ENCODE measurements at places on chromosomes 2 and 18.

DNA sequence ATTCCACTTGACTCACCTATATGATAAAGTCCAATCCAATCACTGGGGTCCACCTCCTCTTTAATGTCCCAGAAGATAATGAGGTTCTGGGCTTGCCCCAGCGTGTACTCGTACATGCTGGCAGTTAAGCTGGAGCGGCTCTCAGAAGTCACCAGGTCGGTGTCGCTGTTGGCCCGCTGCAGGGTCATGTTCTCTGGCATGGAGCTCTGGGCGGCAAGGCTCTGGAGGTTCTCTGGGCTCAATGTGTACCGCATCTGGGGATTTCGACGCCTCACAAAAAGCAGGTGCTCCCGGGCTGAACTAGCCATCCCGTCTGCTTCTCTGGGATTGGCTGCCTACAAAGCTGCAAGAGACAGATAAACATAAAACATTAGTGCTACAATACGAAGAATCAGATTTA, 206.4 kb upstream of the CCDC150 start:
- no peak for DNase-seq

- DNase-seq, result no peak
Observed at GRCh38 chr18:50334546-50335152, 40.2 kb upstream of the SKA1 start.

- DNase-seq, result no peak
Observed at GRCh38 chr2:67772216-67773170, 290.3 kb downstream of the C1D start.

DNA sequence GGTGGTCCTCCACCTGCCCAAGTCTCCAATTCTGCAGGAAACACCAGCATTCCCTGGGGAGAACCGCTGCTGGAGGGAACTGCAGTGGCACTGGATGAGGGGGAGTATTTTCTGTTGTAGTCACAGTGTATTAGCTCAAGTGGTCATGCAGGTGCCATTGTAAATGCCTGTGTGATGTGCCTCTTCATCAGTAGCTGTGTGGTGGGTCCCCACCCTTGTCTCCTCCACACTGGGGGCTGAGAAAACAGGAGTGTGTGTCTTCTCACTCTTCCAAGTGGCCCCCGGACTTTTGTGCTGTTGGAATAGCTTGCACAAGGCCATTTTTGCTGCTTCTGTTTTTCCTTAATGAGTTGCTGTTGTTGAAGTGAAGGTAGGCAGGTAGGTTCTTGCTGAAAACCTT, 8.7 kb downstream of the NCK2 start:
- DNase-seq, result no peak

DNA sequence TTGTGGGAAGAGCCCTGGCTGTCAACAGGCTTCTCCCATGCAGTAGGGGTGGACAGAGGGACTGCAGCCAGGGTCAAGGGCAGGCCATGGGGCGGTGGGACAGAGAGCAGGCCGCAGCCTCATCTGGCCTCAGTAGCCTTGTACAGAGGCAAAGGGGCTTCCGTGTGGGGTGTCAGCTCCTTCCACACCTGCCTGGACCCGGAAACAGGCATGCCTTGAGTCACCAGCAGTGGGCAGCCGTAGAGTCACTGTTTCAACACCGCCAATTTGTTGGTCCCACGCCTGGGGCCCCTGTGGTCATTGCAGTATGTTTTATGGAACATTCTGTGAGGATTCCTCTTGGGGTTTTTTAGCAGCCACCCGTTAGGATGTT, 173.0 kb downstream of the SMAD7 start:
- DNase-seq, result no peak

GRCh38 chr2:231996797-231997540, 35.5 kb downstream of the DIS3L2 start:
- no peak for DNase-seq

DNA sequence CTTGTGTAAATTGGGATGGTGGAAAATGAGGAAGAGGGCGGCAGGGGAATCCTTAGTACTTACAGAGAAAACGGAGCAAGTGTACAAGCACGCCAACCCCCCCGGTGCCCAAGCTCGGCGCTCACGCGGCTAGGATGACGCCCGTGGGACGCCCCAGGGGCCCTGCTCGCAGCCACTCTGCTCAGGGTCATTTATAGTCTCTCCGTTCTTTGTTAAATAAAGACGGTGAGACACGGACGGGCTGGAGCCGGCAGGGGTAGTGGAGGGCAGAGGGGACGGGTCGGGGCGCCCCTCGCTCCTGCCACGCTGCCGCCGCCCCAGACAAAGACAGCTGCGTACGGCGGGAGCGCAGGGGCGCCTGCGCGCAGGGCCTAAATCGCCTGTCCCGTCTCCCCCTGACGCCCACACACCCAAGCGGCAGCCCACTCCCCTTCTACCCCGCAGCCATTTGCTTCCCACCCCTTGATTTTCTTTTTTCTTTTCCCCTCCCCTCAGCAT, 37.8 kb downstream of the PCBP1 start:
- no peak for DNase-seq

DNA sequence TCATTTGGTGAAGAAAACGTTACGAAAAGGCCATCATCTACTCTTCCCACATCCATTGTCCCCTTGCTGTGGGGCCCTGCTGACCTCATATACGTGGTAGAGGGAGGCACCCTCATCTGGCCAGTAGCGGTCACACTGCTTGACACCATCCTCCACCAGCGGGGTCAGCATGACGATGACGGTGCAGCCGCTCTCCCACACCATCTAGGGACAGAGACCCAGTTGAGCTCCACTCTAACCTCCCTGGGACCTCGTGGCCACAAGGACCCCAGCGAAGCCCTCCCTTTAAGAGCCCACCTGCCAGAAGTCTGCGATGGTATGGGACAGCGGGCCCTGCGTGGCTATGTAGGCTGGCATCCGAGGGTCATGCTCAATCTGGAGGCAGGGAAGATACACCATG, 13.1 kb downstream of the PTPRN start:
- DNase-seq, result no peak

GRCh38 chr2:160967523-160967922, 192.7 kb upstream of the TANK start:
- DNase-seq, result no peak

- DNase-seq, result no peak
Observed at GRCh38 chr2:123648016-123648415, 377.1 kb upstream of the CNTNAP5 start.

- DNase-seq, result no peak
Observed at GRCh38 chr2:182946958-182947369, 80.5 kb upstream of the FRZB start.

DNA sequence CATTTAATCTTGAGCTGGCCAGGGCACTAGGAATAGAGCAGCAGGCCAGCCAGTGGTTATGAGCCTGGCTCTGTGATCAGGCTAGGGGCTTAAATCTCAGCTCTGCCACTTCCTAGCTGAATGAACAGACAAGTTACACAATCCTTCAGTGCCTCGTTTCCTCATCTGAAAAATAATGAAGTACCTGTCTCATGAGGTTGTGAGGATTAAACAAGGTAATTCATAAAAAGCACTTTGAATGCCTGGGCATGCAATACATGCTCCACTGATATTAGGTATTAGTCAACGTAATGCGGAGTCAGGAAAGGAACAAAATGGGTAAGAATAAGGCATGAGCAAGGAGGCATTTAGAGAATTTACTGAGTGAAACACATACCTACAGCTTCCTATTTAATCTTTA, 100.2 kb downstream of the CCBE1 start:
- no peak for DNase-seq

GRCh38 chr2:26571316-26571715, 69.8 kb downstream of the CIB4 start:
- no peak for DNase-seq

DNA sequence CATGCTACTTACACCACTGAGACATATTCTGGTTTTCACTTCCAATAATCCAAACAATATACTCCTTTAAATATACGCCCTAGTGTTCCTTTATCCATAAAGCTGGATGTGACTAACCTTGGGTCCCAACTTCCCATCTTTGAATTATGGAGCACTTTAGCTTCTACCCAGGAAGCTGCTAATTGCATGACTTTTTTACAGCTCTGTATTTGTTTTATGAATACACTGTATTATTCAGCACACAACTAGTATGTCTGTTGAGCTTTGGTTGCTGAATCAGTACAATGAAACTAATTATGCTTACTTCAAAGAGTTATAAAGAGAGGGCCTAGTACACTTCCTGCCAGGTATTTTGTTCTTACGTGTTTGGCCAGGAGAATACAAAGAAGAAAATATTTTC, 118.5 kb downstream of the BAZ2B start:
- no peak for DNase-seq

DNA sequence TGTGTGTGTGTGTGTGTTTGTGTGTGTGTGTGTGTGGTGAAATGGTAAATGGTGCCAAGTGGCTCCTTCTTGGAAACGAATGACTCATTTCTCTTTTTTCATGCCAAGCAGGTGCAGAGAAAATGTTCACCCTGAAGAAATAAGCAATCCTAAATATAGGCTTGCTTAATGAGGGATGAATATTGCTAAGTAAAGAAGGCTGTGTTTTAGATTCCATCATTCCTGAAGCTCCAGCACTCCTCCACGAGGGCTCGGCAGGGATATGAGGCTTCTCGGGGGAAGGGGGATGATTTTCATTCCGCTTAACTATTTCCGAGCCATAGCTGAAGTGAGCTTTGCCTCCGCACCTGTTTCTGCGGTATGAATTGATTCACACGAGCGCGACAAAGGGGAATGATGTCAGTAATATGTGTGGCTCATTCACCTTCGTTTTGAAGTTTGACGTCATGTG, 72.9 kb downstream of the TSN start:
- DNase-seq, result no peak

- no peak for DNase-seq
Observed at GRCh38 chr18:78934551-78935225, 44.9 kb upstream of the SALL3 start.

- no peak for DNase-seq
Observed at GRCh38 chr2:15748736-15749323, 157.2 kb downstream of the DDX1 start.

DNA sequence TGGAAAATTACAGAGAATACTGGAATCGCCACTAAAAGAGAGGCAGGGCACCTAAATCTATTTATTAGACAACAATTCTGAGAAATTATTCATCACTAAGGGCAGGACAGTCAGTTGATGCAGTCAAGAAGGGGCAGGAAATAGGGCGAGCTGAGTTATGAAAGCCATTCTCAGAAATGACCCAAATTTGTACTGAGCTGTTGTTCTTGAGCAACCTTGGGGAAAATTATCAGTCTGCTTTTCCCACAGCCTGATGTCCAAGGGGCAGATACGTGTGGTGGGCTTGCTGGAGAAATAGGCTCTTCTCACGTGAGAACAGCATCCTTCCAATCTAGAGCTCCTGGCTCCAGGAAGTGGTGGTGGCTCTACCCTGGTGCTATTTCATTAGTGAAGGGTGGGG, 38.6 kb downstream of the STON1 start:
- no peak for DNase-seq

- DNase-seq, result no peak
Observed at GRCh38 chr2:110748489-110748867, 16.1 kb downstream of the ACOXL start.

GRCh38 chr2:26462100-26462499, 15.8 kb downstream of the OTOF start:
- DNase-seq, result no peak

DNA sequence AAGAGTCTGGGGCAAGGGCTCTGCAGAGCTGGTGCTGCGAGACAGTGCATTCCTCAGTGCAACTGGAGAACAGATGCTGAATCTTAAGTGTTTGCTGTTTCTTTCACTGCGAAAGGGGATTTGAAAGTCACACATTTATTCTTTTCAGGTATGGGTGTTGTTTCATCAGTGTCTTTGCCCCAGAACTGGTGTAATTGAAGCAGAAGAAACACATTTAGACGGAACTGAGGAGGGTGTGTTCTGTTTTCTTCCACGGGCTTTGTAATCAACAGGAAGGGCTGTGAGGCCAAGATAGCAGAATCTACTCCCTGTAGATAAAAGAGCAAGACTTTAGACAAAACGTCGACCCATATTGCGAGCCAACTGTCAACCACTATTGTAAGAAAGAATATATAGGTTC, 151.9 kb downstream of the EPHA4 start:
- DNase-seq, result no peak

DNA sequence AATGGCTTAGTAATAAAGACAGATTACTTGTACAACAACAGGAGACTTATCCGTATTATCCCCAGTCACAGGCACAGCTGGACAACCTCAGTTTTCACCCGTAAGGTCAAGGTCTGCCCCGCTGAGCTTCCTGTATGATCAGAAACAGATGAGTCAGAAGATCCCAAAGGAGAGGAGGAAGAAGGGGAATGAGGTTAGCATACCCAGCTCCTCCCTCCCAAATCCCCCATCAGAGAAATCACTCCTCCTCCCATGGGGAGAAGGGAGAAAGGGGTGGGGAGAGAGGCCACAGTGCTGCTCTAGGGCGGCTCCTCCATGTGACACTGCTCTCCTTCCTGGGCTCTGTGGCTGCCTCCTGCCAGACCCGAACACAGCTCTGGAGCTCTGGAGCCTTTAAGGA, 53.8 kb upstream of the SPTBN1 start:
- DNase-seq, result peak; percentile 16

GRCh38 chr2:240237609-240238174, 97.2 kb upstream of the OTOS start:
- no peak for DNase-seq

- DNase-seq, result no peak
Observed at GRCh38 chr2:62550461-62550860, 44.5 kb upstream of the TMEM17 start.

- DNase-seq, result no peak
Observed at GRCh38 chr2:145777297-145777696, 1257.4 kb upstream of the ZEB2 start.

GRCh38 chr18:11269257-11269656, 119.9 kb upstream of the PIEZO2 start:
- no peak for DNase-seq

GRCh38 chr2:6855860-6856547, 9.7 kb downstream of the CMPK2 start:
- DNase-seq, result no peak

- no peak for DNase-seq
Observed at GRCh38 chr2:156110890-156111289, 221.6 kb downstream of the NR4A2 start.

DNA sequence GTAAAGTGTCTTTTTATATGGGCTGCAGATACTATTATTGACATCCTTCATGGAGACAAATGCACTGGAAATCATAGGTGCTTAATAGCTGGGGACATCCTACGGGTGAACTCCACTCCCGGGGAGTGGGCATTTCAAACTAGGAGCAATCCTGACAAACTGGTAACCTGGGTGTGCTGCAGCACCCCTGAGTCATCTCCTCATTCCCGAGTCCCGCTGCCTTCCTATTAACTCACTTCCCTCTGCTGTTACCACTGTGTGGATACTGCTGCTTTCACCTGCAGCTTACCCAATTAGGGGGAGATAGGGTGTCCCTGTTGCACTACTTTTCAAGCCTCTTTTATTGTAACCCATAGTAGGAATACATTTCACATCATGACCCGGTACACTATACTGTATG, 134.2 kb downstream of the RAPGEF4 start:
- DNase-seq, result no peak

- peak; percentile 92 for DNase-seq
Observed at GRCh38 chr2:41933585-41934320, 114.1 kb upstream of the PKDCC start.

DNA sequence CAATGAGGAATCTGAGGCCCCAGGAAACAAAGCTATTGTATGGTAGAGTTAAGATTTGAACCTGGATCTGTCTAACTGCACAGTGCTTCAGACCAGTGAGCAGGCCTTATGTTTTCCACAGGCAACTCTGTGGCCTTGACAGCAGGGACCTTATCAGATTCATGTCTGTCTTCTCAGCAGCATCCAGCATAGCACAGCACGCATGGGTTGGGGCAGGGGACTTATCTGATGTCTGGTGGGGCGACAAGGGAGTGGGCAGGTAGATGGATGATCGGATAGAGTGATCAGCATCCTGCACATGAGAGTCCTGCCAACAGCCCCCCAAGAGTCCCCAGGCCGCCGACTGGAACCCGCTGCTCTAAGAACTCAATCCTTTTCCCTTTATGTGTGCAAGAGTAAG, 28.7 kb upstream of the KCNF1 start:
- DNase-seq, result no peak

- no peak for DNase-seq
Observed at GRCh38 chr2:198717451-198717850, 740.3 kb downstream of the SATB2 start.
